NCI-H2171 (cell line): ENCODE measurements at places on chromosomes 2 and 18.

- DNase-seq, result no peak
Measured at GRCh38 chr18:9712130-9712577, 4.1 kb downstream of the RAB31 start.

- no peak for DNase-seq
Measured at GRCh38 chr2:46086578-46087070, 210.6 kb upstream of the EPAS1 start.

- DNase-seq, result no peak
Measured at GRCh38 chr18:23182606-23183005, 47.3 kb downstream of the CABLES1 start.

GRCh38 chr2:144461308-144461766, 58.6 kb downstream of the ZEB2 start:
- DNase-seq, result no peak

DNA sequence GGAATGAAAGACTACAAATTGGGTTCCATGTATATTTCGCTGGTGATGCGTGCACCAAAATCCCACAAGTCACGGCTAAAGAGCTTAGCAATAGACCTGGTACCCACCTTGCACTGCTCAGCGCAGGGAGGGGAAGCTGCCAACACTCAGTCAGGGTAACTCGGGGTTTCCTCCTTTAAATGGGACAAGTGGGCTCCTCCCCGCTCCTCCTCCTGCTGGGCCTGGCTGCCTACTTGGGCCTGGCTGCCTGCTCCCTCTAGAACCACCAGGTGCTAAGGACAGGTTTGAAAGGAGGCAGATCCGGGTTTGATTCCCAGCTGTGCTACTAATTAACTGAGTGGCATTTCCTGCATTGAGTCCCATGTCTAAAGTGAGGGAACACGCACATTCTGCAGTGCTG, 23.4 kb downstream of the MYO7B start:
- no peak for DNase-seq

GRCh38 chr2:199762963-199763362, 88.0 kb downstream of the FTCDNL1 start:
- no peak for DNase-seq

- DNase-seq, result no peak
Measured at GRCh38 chr2:1889099-1889650, 144.9 kb upstream of the PXDN start.

DNA sequence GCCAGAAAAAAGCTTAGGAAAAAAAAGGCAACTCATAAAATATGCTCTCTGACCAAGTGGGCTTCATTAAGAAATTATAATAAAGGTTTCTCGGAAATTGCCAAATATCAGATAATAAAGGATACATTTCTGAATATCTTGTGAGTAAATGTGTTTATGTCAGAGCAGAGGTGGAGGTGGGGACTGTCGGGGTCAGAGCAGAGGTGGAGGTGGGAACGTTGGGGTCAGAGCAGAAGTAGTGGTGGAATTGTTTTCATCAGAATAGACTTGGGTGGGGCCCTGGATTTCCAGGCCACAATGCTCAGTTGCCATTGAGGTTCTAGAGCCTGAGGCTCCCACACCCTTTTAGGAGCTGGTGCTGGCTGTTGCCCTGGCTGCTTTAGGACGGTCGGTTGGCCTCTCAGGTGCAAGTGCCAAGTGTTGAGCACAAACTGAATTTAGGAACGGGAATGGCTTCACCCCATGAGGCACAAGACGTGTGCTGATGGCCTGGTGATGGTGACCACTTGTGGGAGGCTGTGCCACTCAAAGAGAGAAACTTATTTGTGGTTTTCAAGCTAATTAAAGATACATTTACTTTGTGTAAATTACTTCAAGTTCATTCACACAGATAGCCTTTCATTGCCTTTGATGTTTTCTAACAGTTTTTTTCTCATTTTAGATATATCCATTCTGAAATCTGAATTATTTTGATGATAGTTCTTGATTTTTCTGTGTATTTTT, 131.5 kb downstream of the ATP9B start:
- no peak for DNase-seq

GRCh38 chr2:74226648-74227213, 28.3 kb downstream of the MTHFD2 start:
- DNase-seq, result peak; percentile 12

- DNase-seq, result peak; percentile 14
Measured at GRCh38 chr2:185475914-185476313, 262.7 kb upstream of the FSIP2 start.

DNA sequence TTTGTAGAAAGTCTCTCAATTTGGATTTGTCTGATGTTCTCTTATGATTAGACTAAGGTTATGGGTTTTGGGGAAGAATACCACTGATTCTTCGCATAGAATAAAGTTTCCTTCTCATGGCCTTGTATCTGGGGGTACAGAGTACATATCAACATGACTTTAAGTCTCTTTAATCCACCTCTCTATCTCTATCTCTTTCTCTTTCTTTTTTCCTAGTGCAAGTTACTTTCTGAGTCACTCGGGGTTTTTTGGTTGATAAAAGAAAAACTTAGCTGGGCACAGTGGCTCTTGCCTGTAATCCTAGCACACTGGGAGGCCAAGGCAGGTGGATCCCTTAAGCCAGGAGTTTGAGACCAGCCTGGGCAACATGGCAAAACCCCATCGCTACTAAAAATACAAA, 100.1 kb upstream of the MAP4K3 start:
- no peak for DNase-seq

- DNase-seq, result no peak
Measured at GRCh38 chr2:187372213-187372612, 75.8 kb downstream of the CALCRL start.

GRCh38 chr2:235383272-235383843, 110.5 kb upstream of the AGAP1 start:
- DNase-seq, result no peak

- DNase-seq, result no peak
Measured at GRCh38 chr2:226483745-226484619, 315.6 kb downstream of the IRS1 start.

DNA sequence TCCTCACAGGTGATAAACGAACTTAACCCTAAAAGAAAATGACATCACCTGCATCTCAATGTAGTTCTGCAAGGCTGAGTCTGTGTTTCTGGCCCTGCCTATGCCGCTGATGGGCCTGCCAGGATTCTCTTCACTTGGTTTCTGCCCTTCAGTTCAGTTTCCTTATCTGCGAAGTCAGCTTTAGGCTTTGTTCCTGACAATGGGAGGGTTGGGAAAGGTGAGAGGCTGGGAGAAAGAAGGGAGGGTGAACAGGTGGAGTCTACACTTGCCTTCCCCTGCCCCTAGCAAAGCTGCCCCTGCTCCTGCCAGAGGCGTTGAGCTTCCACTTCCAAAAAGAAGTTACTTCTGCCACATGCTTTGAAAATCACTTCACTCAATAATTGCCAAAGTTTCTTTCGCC, 124.0 kb upstream of the APCDD1 start:
- no peak for DNase-seq

DNA sequence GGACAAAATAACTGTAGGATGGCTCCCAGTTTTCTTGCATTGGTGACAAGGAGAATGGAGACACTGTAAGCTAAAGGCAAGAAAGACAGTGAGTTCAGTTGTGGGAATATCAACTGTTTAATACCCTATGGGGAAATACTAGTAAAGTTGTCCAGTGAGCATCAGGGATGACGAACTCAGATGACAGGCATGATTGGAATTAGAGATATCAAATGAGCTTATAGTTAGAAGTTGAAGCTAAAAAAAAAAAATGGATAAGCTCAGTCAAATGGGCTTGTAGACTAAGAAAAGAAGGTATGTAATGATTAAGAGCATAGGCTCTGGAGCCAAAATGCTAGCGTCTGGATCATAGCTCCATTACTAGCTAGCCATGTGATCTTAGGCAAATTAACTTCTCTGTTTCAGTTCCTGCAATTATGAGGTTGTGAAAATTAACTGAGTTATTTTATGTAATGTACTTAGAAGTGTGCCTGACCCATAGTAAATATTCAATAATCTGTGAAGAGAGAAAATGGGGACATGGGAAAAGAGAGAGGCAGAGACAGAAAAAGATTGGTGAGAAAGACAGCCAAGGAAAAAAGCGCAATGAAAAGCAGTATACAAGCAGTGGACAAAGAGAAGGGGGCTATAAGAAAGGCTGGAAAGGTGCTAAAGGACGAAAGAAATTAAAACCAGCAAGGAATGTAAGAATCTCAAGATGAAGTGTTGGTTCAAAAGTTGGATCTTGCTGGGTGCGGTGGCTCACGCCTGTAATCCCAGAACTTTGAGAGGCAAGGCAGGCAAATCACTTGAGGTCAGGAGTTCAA, 95.7 kb upstream of the SLC39A10 start:
- DNase-seq, result no peak

DNA sequence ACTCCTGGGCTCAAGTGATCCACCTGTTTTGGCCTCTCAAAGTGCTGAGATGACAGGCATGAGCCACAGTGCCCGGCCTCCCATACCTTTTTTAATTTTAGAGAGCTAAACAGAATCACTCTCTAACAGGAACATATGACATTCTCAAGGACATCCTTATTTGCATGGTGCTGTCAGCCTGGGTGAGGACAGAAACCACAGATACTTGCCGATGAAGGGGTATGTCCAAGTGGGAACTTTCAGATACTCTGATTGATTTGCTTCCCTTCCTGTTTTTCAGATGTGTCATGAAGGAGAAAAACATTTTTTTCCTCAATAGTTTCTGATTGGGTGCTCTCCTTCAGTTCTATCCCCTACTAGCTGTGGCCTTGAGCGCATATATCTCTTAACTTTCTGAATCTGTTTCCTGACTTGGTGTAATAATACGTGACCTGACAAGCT, 49.6 kb downstream of the MYO3B start:
- DNase-seq, result no peak

DNA sequence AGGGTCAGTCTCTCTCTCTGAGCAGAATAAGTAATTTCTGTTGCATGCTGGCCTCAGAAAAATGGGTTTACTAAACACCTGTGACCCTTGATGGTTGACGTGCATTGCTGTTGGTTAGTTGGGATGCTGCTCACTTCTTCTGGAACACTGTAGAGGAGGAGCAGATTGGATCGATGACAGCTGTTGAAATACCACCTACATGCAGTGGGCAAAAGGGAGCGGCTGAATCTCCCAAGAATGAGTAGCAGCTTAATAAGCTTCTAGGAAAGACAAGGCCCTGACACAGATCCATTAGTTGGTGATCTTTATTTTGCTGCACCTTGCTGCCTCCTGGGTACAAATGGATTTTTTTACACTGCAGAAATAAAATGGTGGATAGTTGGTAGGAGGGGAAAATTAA, 43.2 kb downstream of the KDM3A start:
- DNase-seq, result no peak

DNA sequence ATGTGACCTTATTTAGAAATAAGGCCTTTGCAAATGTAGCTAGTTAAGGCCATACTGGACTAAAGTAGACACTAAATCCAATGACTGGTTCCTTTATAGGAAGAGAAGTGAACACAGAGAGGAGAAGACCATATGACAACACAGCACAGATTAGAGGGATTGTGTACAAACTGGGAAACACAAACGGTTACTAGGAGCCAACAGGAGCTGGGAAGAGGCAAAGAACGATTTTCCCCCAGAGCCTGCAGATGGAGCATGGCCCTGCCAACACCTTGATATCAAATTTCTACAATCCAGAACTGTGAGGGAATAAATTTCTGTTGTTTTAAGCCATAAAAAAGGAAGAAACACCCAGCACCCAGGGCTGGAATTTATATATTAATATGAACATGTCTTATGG, 38.7 kb upstream of the COL5A2 start:
- DNase-seq, result no peak

DNA sequence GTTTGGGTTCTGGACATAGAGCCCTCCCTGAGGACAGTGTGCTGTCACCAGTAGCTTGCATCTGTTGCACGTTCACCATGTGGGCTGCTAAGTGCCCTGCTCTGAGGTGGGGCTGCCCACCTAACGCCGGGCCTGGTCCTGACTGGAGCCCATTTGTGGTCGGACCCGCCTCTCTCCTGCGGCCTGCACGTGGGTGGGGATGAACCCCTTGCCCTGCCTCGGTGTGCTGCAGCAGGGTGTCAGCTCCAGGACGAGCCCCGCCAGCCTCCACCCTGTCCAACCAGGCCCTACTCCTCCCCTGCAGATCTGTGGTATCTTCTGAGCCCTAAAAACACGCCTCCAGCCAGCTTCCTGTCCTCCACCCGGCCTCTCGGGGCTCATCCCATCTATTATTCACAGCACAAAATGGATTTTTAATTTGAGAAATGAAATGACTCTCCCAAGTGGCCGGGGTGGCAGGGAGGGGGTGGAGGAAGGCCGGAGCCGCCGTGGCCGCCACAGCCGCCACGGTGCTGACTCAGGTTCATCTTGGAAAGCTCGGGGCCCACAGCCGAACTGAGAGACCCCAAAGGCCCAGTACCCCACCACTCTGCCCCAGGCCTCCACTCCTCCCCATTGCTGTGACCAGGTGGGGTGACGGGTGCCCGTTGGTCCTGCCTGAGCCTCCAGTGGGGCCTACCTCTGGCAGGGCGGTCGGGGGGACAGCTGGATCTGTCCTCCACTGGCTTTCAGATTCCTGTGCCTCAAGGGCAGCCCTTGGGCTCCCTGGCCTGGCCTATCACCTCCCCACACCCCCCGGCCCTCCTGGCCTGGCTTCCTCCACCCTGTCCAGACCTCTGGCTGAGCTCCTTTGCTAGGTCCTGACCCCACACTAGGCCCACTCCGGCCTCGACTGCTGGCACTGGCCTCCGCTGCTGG, 2.8 kb upstream of the ECEL1 start:
- no peak for DNase-seq
